Upper lobe of right lung (tissue), 1 donor: ENCODE measurements at places on chromosomes 4 and X. TPM values are rescaled to one million over a fixed set of nuclear protein-coding genes. Genes with fewer than 3 reads are reported as not detected.

Gene SYNPO2
- total RNA-seq = 38.9 TPM

Gene ARHGAP36
- not detected for total RNA-seq

Gene QRFPR
- total RNA-seq = 0.32 TPM

Gene UGT8
- 2.8 TPM for total RNA-seq

Gene TMEM271
- total RNA-seq = not detected

Gene XG
- total RNA-seq = 0.64 TPM

Gene HOPX
- 520 TPM for total RNA-seq

Gene RBM3
- total RNA-seq = 170 TPM

Gene ADH7
- not detected for total RNA-seq

Gene FGB
- total RNA-seq = 1.2 TPM
